Osteocyte (in vitro differentiated cells): ENCODE measurements at places on chromosomes 3 and 15. TPM values are rescaled to one million over a fixed set of nuclear protein-coding genes. Genes with fewer than 3 reads are reported as not detected.

The AGBL1 gene
- total RNA-seq = not detected in 2 replicates

The PLCL2 gene
- 1.8 and 2.1 TPM in 2 replicates for total RNA-seq

The FBXW12 gene
- total RNA-seq = not detected in 2 replicates

The LRTM1 gene
- not detected in 2 replicates for total RNA-seq
